ENCODE measurements at places on chromosomes 11 and 22.

GRCh38 chr11:86814775-86815174 is 14.4 kb downstream of the PRSS23 start:
- DNase-seq, result no peak

DNA sequence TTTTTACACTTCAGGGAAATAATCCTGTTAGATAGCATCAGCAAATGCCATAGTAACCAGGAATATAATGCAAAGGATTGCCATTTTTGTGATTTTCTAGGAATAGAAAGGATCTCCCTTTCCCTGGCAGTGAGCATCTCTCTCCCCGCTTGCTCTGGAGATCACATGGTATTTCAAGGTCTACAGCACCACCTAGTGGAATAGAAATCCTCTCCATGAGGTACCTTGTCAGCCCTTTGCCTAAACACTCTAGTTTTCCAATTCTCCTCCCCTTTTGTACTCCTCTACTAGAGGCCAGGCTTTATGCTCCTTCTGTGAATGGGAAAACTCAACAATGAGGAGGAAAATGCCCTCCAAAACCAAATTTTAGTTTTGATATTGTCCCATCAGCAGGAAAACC is 78.4 kb downstream of the XRRA1 start:
- DNase-seq, result no peak

DNA sequence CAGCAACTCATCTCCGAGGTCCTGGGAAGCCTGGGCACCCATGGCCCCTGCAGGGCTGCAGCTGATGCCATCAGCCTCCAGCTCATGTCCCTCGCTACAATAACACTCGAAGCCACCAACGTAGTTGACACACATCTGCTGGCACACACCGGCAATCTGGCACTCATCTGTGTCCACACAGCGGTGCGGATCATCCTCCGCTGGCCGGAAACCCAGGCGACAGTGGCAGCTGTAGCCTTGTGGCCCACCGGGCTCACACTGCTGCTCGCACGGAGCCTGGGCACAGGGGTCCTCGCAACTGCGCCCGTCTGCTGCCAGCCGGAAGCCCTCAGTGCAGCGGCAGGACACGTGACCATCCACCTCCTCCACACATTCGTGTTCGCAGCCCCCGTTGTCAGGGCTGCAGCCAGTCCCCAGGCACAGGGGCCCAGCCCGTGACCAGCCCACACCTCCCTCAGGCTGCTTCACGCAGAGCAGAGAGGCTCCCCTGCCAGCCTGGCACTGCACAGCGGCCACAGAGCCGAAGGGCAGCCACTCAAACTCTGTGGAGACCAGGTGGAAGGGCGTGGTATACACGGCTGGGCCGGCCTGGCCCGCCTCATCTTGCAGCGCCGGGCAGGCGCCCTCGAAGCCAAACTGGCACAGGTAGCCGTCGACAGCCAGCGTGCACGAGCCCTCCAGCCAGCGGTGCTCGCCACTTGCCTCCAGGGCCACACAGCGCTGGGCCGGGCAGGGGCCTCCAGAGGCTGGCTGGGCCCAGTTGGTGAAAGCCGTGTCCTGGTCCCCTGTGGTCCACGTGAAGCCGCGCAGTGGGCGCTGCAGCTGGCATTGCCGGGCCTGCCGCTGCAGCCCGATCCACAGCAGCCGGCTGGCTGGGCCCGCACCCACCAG is 678 bp downstream of the CD248 start:
- DNase-seq, result no peak

DNA sequence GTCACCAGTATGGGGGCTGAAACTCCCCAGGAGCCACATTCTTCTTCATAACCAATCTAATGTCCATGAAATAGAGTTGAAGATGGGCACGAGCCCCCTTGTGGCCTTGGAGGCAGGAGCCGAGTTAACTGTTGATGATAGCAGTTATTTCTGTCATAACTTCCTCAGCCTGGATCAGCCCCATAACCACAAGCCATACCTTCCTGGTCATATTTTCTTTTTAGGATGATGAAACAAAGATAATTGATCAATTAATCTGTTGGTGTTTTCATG is 65.0 kb upstream of the TTC12 start:
- no peak for DNase-seq

GRCh38 chr22:46437671-46438440 is 99.6 kb downstream of the CELSR1 start:
- no peak for DNase-seq

- no peak for DNase-seq
Measured at GRCh38 chr22:44497218-44497904, 672 bp downstream of the RTL6 start.

DNA sequence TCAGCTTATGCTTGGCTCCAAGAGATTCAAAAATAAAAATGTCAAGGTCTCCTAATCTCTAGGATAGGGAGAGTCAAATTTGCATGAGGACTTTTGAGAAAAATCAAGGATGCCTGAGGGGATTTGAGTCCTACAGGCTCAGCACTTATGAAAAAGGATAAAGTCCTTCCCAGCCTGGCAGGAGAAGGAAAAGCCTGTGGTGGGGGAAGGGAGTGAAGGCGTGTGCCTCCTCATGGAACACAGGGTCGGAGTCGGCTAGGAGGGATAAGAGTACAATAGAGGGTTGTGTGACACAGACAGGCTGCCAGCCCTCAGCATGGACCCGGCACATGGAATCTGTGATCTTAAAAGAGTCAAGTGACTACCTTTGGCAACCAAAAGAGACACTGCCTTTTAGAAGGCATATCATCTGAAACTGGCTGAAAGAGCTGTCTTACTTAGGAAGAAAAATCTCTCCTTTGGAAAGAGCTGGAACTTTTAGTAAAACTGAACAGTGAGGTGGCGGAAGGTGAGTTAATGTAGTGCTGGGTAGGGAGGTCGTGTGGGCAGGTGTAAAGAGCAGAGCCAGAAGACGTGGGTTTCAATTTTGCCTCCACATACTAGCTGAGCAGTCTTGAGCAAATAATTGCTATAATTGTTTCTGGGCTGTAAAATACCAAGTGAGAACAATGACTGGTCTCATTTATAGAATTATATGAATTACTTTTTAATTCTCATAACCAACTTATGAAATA is 58.8 kb upstream of the RDX start:
- DNase-seq, result no peak

DNA sequence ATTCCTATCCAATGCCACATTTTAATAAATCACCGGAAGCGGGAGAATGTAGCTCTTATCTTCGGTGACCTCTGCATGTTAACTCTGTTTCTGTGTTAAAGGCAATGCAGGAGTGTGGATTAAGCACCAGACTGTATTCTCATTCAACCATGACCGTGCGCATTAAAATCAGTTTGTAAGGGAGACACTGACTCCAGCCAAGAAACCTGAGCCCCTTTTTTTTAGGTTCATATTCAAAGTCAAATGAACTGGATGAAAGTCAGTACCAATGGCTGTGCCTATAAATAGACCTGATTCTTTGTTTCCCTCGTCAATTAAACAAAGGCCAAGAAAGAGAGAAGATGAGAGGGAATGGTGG is 32.2 kb downstream of the C11orf91 start:
- DNase-seq, result no peak

GRCh38 chr11:119936426-119936825 is 201.5 kb downstream of the TRIM29 start:
- DNase-seq, result no peak

All from stimulated activated CD4-positive, alpha-beta T cell treated with anti-CD3 and anti-CD28 coated beads, Interleukin-1b, Interleukin-23, amount 100 ng/mL, for 24 hours (primary cell).